Activated CD4-positive, alpha-beta T cell treated with anti-CD3 and anti-CD28 coated beads, Interleukin-2, amount 50 U/mL, for 4 hours (primary cell): ENCODE measurements at places on chromosomes 16 and 17.

DNA sequence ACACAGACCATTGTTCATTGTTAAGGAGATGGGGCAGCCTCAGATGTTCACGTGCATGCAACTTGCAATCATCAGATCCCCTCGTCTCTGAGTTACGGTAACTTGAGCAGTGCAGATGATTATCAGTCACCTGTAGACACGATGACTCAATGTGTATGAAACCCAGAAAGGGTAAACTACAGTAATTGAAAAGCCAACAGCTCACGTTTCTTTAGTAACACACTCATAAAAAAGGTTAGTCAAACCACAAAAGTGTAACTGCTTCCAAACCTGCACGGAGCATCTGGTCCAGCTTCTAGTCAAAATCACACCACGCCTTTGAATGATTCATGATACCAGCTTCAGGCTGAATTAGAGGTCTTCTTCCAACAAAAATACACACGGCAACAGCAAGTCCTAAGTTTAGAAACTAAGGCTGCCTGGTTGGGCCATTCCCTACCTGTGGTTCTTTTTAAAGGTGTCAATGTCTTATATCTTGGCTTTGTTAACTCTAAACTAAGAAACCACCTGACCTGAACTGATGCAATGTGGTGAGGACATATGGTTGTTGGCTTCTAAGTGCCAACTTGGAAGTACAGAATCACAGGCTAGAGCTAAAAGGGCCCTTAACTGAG is 32.3 kb downstream of the GRB7 start:
- peak; percentile 50 for DNase-seq

- DNase-seq = no peak
Measured at GRCh38 chr16:10103118-10103517, 79.1 kb downstream of the GRIN2A start.

DNA sequence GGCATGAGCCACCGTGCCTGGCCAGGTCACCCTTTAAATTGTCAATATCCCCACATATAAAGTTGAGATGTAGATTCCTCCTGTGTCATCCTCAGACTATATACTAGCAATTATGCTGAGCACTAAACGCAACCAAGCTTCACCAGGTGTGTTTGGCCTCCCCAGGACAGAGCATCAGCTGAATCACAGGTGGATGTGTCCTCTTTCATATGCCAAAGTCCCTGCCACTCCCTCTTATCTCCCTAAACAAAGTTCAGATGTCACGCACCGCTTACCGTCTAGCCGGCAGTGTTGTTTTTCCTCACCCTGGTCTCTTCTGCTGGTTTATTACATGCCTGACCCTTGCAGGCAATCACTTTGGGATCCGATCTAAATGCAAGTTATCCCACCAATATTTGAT is 43.8 kb upstream of the ARHGAP44 start:
- DNase-seq = no peak

GRCh38 chr17:75819116-75819515 is 25.1 kb downstream of the UNC13D start:
- no peak for DNase-seq

GRCh38 chr17:70886648-70887047 is 717.3 kb downstream of the KCNJ2 start:
- DNase-seq = no peak

DNA sequence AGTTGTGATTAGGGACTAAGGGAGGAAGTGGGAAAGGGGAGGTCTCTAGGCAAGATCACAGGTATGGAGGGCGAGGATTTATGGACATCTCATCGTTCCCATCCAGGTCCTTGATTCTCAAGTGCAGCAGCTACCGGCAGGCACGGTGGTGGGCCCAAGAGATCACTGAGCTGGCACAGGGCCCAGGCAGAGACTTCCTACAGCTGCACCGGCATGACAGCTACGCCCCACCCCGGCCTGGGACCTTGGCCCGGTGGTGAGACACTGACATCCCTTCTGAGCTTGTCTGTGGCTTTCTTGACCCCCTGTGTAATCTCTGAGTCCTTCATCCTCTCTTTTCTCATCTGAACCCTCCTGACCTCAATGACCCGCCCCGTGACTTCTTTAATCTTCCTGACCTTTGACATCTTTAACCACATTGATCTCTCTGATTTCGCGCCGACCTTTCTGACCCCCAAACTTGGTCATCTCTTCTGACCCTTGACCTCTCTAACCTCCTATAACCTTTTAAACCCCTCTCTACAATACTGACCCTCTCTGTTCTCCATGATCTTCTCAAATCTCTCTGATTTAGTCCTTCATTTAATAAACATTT is 3.8 kb downstream of the PLD2 start:
- DNase-seq = no peak

DNA sequence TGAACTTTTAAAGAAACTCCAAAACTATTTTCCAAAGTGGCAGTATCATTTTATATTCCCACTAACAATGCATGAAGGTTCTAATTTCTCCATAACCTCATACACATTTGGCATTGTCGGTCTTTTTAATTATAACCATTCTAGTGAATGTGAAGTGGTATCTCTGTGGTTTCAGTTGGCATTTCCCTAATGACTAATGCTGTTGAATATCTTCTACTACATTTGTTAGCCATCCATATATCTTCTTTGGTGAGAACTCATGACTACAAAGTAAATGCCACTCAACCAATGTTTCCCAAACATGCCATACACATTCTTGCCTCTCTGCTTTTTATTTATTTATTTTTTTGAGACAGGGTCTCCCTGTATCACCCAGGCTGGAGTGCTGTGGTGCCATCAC is 31.7 kb upstream of the TAOK1 start:
- no peak for DNase-seq

- DNase-seq = no peak
Measured at GRCh38 chr16:15652293-15653001, 2.4 kb downstream of the NDE1 start.

- no peak for DNase-seq
Measured at GRCh38 chr16:26276289-26276688, 584.5 kb downstream of the HS3ST4 start.

DNA sequence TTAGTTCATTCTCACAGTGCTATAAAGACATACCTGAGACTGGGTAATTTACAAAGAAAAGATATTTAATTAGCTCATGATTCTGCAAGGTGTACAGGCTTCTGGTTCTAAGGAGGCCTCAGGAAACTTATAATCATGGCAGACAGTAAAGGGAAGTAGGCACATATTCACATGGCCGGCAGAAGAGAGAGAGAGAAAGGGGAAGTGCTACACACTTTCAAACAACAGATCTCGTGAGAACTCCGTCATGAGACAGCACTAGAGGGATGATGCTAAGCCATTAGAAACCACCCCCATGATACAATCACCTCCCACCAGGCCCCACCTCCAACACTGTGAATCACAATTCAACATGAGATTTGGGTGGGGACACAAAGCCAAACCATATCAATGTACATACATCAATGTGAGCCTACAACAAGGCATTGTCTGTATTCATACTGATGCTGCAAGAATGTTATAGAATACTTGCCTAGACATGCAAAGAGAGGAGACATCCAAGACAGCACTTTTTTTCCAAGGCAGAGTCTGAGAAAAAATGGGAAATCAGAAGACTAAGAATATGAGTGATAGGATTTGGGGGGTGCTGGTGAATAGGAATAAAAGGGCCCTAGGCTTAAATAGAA is 114.8 kb upstream of the XYLT1 start:
- DNase-seq = no peak

- DNase-seq = no peak
Measured at GRCh38 chr17:19390951-19391350, 4.0 kb upstream of the MFAP4 start.

GRCh38 chr16:54633943-54634362 is 296.7 kb upstream of the IRX5 start:
- DNase-seq = no peak

- DNase-seq = no peak
Measured at GRCh38 chr16:5302372-5303114, 204.9 kb upstream of the EEF2KMT start.

DNA sequence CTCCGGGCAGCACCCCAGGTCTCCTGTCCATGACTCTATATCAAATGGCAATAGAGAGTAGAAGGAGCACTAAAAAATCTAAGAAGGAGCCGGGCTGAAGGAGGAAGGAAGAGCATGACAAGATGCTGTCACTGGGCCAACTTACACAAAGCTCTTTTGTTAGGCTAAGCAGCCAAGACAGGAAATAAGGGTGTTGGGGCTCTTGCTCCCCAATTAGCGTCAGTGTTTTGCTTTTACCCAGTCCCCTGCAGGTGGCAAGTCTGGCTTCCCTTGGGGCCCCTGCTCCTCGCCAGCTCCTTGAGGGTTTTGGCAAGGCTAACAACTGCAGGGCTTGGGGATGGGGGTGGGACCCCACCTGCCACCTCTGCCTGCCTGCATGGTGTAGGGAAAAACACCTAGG is 120.5 kb downstream of the CCT6B start:
- DNase-seq = no peak

DNA sequence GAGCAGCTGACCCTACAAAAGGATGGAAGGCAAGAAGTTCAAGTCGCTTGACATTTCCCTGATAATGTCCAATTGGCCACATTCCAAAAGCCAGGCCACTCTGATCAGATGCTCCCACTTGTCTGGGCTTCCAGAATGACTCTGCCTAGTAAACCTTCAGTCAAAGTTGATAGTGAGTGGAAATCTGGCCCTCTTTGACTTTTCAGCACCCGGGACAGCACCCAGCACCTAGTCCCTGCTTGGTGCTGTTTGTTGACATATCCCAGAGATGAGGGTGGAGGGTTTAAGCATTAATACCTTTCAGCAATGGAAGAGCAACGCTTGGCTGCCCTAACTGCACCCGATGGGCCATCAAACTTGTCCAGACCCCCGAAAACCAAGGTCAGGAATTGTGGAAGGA is 131.3 kb downstream of the AIPL1 start:
- DNase-seq = no peak

- DNase-seq = no peak
Measured at GRCh38 chr16:12291989-12292759, 315.6 kb downstream of the SNX29 start.

DNA sequence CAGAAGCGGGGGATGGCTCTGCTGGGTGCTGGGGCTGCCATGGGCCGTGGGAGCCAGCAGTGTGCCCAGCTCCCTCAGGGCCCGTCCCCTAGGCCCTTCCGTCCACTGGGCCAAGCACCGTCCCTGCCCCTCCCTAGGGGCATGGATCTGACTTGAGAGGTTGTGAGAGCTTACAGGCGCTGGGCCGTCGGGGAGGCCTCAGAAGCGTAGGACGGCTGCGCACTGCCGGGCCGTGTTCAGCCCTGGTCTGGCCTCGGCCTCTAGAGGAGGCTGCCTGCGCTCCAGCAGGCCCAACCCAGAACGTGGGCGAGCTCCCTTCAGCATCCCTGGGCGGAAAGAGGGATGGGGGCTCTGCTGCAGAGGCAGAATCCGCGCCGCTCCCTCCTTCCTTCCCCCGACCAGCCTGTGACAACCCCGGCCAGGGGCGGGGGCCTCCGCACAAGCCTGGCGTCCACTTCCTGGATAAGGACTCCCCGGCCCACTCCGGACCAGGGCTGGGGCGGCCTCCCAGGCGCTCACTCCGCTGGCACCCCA is 685 bp upstream of the MPG start:
- peak; percentile 23 for DNase-seq

GRCh38 chr16:71205482-71206131 is 24.9 kb downstream of the HYDIN start:
- no peak for DNase-seq

- no peak for DNase-seq
Measured at GRCh38 chr16:27811881-27812280, 251.6 kb downstream of the GSG1L start.
